Left lung (tissue), 14 donors: ENCODE measurements at places on chromosomes 4 and X. TPM values are rescaled to one million over a fixed set of nuclear protein-coding genes. Genes with fewer than 3 reads are reported as not detected.

GRCh38 chr4:102781570-102781969, 20.8 kb upstream of the MANBA start:
- no peak for DNase-seq

The SHROOM2 gene
- polyA plus RNA-seq: 14.2 TPM

The S100P gene
- 4.2 TPM for polyA plus RNA-seq

The SLC10A6 gene
- 0.52 TPM for polyA plus RNA-seq

GRCh38 chr4:54318904-54319303, 89.8 kb downstream of the PDGFRA start:
- no peak for DNase-seq

DNA sequence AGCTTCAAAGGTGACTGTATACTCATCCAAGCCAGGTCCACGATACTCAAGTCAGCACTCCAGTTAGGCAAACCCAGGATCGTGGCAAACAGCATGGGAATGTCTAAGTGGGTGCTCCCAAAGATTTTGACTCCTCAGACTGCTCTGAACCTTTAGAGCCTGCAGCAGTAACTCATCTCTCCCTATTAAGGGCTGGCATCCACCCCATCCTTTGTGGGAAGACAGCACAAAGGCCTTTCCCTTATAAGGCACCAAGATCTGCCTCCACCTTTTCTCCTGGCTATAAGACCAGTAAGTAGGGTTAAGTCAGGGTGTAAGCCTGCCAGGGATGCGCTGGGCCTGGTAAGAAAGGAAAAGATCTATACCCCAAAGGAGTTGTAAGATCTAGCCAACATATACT, 23.6 kb upstream of the SLC25A43 start:
- no peak for DNase-seq

The SH2D1A gene
- polyA plus RNA-seq: 0.64 TPM
